H7 (cell line): ENCODE measurements at places on chromosomes 6 and 20. TPM values are rescaled to one million over a fixed set of nuclear protein-coding genes. Genes with fewer than 3 reads are reported as not detected.

MYBL2 gene
- 76.2 and 111 TPM in 2 replicates for total RNA-seq

DNA sequence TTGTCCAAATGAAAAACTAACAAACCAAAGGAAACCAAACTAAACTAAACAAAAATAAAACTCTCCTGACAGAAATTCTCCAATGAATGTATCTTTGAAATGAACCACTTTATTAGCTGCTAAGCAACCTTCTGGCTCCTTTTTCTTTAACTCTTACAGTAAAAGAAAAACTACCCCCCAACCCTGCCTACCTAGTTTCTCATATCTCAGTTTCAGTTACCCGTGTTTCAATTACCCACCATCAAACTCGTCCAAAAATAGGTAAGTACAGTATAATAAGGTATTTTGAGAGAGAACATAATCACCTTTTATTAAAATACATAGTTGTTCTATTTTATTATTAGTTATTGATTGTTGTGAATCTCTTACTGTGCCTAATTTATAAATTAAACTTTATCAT lies 177.4 kb upstream of the THEMIS start:
- no peak for DNase-seq

NANP gene
- 7.0 and 7.2 TPM in 2 replicates for total RNA-seq

GRCh38 chr6:36222924-36223323 lies 26.4 kb downstream of the BRPF3 start:
- DNase-seq, result no peak
